ENCODE measurements at places on chromosomes 7 and 10.
A peak's percentile ranks its signal among the peaks of the same experiment; 100 is the strongest.

GRCh38 chr10:77377034-77377433, 260.6 kb downstream of the KCNMA1 start:
- no peak for DNase-seq

GRCh38 chr7:136869001-136869961, 829 bp downstream of the CHRM2 start:
- peak; percentile 63 for DNase-seq

- DNase-seq: no peak
These were observed 4.4 kb upstream of the EGR2 start for GRCh38 chr10:62820586-62820985.

DNA sequence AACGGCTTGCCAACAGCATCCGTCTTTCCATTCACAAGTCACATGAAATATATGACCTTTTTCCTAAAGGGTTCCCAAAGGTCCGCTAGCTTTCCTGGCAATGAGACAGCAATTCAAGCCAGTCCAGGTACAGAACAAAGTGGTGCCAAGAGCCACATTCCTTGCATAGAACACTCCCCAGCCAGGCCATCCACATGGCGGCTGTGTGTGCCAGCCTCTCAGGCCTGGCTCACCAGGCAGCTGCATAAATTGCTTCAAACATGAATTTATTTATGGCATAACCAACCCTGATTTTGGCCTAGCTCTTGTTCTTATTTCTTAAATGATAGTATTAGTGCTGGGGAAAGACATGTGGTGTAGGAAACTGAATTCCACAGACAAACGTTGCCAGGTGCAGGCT, 63.7 kb upstream of the CREB5 start:
- no peak for DNase-seq

GRCh38 chr7:29844559-29844958, 38.3 kb downstream of the WIPF3 start:
- DNase-seq: no peak

DNA sequence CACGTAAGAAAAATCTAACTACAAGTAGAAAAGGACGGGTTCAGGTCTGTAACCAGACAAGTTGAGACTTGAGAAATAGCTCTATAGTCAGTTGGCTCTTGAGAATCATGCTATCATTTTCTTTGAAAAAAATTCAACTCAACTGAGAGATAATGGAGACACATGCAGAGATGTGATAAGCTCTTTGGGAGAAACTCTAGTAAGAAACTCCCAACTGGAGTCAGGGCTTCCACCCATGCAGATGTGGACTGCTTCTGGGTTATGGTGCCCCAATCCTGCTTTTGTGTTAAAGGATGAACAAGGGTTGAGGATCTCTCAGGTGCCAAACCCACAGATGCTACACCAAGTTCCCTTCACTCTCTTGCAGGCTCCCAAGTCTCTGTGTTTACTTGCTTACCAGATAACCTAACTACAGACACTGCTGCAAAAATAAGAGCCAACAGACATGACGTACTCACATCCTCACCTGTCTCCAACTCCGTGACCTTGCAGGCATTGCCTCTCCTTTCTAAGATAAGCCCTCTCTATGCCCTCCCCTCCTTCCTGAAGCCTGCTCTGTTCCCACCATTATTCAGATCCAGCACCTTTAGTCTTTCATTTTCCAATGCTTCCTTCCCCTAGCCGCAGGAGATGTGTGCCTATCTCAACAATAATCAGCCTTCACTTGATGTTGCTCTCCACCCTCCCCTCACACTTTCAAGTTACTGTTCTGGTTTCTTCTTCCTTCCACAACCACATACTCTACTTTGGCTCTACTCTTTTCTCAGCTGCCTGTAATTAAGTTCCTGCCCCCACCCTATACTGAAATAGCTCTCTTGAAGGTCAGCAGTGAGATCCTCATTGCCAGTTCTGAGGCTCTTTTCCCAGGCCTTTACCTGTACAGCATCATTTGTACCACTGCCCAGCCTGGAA, 130.0 kb downstream of the ICA1 start:
- no peak for DNase-seq

DNA sequence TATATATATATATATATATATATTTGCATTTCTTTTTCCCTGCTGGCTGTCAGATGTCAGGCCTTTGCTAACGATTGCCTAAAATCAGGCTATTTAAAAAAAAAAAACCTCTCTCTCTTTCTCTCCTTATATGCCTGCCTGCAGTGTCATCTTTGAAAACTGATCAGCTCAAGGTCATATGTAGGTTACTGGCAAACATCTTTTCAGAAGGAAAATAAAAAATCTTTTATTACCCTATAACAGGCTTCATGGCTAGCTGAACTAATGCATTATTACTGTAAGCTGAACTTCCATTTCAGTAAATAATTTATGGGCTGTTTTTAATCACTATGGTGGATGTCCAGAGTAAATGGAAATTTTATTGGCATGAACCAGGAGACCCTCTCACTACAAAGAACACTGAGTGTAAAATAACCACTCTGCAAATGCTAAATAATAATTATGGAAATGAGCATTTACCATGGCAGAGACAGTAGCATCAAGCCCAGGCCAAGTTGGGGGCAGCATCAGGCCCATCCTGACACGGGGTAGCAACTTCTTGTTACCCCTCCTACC, 29.3 kb downstream of the HSPA12A start:
- DNase-seq: no peak

- DNase-seq: no peak
These were observed 51.1 kb upstream of the PPP1R3C start for GRCh38 chr10:91683975-91684374.
